T-helper 9 cell (primary cell): ENCODE measurements at places on chromosomes 16 and 17.

- DNase-seq, result no peak
Observed at GRCh38 chr17:82592289-82592766, 55.9 kb downstream of the WDR45B start.

GRCh38 chr16:64406770-64407181 is 715.1 kb downstream of the CDH11 start:
- no peak for DNase-seq

DNA sequence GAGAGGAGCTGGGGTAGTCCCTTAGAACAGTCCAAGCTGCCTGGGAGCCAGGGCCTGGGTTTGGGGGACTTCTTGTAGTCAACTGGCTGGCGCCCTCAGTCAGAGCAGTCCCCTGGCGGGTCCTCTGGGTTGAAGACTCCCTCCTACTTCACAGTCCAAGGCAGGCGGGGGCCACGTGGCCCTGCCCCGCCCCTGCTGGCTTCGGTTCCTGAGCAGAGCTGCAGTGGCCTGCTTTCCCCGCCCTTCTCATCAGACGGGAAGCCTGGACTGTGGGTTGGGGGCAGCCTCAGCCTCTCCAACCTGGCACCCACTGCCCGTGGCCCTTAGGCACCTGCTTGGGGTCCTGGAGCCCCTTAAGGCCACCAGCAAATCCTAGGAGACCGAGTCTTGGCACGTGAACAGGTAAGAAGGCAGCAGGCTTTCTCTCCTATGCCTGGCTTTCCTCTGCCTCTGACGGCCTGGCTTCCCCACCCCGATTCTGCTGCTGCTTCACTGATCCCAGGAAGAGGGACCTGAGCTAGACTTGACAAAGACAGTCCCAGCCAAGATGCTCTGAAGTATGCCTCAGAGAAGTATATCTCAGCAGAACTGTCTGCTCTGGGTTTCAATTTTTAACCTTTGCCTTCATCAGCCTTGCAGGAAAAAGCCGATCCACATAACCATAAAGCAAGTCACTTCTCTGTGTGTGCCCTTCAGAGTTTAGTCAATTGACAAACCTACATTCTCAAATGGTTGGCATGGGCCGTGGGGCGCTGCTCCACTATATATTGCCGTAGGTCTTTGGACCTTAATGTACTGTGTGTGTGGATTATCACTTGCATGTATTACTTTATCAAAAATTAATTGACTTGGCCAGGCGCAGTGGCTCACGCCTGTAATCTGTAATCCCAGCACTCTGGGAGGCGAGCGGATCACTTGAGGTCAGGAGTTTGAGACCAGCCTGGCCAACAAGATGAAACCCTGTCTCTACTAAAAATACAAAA is 56.3 kb downstream of the SF3B3 start:
- no peak for DNase-seq

DNA sequence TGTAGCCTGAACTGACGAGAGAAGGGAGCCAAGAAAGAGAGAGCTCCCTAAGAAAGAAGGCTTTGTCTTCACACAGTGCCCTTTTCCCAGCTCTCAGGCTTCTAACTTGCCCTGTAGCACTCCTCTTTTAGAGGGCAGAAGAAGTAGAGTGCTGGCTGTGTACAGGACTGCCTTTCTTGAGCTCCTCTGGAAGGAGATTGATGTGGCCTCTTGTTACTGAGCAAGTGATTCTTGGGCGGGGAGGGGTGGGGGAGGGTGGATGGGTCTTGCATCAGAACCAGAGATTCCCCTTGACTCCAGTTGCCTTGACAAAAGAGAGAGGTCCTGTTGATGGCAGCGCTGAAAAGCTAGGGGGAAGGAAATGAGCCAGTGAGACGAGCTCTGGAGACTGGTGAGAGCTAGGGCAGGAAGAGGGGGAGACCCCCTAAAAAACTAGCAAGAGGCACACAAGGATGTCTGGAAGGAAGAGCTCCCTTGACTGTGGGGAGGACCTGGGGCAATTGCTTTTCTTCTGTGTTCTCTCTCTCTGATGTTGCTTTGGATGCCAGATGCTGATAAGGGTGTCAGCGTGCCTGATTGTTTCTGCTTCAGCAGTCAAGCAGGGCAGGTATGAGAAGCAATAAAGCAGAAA is 18.4 kb downstream of the GPR179 start:
- DNase-seq, result no peak

DNA sequence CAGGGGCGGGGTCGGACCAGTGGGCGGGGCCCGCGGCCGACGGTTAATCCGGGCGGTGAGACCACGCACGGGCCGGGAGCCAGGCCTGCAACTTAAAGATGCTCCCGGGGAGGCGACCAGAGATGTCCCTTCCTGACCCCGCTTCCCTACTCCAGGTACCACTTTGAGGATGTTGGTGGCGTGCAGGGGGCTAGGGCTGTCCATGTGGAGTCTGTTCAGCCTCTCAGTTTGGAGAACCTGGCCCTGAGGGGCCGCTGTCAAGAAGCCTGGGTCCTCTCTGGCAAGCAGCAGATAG is 580 bp downstream of the RANGRF start:
- peak; percentile 50 for DNase-seq

GRCh38 chr16:57001026-57001679 is 11.8 kb downstream of the NLRC5 start:
- DNase-seq, result no peak

DNA sequence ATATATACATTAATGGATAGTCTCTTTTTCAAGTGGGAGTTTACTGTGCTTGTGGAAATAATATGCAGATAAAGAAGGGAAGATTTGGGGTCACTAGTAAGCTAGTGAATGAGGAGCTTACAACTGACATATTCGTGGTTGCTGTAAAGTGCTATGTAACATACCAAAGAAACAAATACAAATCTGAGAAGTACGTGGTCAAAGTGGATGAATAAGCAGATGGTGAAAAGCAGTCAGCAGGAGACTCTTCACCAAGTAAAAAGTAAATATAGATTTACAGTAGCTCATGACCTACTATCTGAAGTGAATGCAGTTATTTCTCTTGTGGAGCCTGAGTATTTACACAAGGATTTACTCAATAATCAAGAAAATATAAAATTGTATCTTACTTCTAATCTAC is 136.6 kb upstream of the ELAC2 start:
- no peak for DNase-seq

- DNase-seq, result peak; percentile 62
Observed at GRCh38 chr16:30958175-30959079, 873 bp downstream of the SETD1A start.

GRCh38 chr16:56669005-56669839 is at the start of gene MT1H:
MT1H (plus strand) TSS chr16:56669814; CDS start chr16:56669885, 71 bp downstream.
- no peak for DNase-seq

GRCh38 chr16:12449374-12449773 is 354.3 kb downstream of the CPPED1 start:
- DNase-seq, result no peak

DNA sequence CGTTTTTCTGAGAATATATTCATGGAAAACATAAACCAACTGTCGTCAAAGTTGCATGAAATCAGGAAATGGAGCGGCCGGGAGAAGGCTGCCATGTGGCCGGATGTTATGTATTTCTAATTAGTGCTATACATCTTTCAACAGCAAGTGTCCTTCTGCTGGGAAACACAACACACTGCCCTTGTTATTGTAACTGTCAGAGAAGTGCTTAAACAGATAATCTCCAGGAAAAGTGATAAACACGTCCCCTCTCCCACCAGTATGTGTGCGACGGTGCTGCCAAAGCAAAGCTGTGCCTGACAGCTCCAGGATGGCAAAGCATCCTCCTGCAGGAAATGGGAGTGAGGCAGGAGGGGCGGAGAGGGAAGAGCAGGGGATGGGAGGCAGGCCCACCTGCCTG is 111.8 kb downstream of the SMG6 start:
- no peak for DNase-seq

GRCh38 chr16:19830902-19831560 is 53.6 kb downstream of the GPRC5B start:
- DNase-seq, result no peak

DNA sequence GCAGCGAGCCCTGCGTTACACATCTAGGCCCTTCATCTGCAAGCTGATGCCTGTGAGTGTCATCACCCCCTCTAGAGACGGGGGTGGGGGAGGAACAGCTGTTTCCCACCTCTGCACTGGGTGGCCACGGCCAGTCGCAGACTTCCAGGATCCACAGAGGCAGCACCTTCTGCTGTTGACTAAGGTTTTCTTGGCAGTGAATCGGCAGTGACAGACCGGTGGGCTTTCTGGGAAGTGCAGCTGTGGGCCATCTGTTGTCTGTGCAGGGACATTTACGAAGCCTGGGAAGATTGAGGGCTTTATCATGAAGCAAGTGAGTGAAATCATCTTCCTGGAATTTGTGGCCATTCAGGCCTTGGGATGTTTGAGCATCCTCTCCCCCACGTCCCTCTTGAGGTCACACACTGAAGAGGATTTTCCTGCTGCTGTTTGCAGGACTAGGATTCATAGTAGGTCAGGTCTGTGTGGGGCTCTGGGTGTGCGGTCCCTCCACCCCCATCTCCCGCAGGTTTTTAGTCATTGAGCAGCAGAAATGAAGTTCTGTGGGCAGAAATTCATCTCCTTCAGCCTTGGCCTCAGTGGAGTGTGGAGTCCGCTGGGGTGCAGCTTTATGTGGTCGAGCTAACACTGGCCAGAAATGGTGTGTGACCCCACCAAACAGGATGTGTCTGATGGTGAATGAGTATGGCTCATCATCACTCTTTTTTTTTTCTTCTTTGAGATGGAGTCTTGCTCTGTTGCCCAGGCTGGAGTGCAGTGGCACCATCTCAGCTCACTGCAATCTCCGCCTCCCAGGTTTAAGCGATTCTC is 12.0 kb downstream of the PGS1 start:
- no peak for DNase-seq

DNA sequence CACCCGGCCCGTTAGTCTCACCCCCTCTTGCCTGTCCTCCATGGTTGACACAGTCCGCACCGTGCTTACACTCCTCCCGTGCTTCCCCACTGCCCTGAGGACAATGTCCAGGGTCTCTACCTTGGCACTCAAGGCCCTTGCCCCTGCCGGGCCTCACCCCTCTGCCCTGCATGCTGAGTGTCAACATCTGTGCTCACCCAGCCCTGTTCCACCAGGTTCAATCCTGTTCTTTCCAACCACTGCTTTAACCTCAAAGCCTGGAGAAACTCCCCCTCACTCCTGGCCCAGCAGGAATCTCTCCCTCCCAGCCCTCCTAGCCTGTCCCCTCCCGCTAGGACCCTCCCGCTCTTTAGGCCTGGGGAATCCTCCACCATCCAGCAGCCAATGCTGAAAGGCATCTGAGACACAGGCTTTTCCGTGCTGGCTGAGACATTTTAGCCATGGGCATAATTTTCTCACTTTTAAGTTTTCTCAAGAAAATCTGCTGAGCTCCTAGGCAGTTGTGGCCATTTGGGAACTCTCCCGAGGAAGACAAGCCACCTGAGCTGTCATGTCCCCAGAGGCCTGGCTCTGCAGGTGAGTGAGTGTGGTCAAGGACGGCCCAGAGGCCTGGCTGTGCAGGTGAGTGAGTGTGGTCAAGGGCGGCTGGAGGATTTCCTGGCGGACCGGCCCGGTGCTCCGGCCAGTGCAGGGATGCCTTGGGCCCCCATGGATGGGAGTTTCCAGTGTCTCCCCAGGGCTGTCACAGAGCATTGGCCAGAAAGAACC is 10.8 kb upstream of the P2RX1 start:
- DNase-seq, result no peak

DNA sequence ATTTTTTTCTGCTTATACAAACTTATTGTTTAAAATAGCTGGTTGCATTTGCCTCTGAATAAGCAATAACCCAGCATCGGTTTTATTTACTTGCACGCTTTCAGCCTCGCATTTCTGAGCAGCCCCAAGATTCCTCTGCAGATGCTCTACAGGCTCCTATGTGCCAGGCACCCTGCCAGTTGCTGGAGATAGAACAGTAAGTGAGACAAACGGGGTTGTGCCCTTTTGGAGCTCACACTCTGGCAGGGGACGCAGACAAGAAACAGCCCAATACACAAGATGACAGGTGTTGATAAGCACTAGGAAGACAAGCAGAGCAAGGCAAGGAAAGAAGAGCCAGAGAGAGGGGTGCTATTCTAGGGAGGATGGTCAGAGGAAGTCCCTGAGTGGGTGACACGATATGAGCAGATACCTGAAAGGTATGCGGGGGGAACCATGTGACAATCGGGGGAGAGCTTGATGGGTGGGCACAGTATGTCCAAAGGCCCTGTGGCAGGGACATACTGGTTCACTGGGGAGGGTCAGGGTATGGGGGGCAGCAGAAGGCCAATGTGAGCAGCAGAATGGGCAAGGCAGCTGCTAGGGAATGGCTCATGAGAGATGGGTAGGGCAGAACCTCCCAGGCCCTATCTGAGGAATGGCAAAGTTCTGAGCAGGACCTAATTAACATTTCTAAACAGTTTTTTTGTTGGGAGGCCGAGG is 18.7 kb upstream of the ADORA2B start:
- DNase-seq, result no peak

DNA sequence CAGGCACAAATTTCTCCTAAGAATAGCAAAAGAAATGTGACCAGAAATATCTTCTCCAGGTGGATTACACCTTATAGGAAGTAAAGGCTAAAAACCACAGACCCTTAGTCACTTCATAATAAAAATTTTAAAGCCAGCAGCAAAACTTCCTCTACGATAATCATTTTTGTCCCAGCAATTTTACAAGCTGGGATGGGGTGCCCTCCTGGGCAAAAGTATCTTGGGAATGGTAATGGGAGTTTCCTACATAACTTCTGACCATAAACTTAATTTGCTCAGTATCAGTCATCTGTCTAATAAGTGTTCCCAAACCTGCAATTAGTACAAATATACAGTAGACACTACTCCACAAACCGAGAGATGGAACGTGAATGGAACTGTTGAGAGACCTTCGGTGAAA is 3.0 kb downstream of the PHF12 start:
- no peak for DNase-seq
